ENCODE measurements at places on chromosomes 7 and 10.
A peak's percentile ranks its signal among the peaks of the same experiment; 100 is the strongest.

DNA sequence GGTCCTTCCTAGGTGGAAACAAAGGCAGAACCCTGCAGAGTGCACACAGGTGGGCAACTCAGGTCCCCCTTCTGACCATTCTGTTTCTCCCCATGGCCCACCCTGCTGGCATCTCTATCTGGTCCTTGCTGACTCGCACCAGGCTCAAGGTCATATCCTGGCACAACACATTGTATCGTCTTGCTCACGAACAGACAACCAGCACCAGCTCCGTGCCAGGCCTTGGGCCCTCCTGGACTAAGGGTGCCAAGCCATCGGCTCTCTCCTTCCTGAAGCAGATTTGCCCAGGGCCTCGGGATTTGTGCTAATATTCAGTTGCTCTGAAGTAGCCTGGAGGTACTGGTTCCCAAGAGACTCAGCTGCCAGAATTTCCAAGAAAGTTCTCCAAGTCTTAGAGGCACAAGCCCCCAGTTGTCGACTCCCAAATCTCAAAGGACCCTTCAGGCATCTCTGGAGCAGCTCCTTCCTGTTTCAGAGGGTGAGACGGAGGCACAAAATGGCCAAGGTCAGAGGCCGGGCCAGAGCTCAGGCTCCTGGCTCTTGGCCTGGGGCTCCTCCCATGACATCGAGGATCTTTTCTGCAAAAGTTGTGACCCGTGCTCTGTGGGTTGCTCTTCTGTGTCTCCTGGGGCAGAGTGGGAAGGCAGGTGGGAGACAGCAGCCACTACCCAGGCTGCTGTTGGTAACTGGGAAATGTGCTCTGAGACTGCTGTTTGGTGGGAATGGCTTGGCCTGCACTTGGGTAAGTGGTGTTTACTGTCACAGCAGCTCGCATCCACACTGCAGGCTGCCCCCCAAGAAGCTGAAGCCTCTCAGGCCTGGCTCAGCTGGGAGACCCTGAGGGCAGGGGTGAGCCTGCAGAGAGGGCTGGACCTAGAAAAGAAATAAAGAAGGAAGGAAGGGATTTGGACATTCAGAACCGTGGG is 121.3 kb downstream of the RGS10 start:
- DNase-seq: no peak

GRCh38 chr7:114981323-114981722 is 59.4 kb downstream of the MDFIC start:
- no peak for DNase-seq

DNA sequence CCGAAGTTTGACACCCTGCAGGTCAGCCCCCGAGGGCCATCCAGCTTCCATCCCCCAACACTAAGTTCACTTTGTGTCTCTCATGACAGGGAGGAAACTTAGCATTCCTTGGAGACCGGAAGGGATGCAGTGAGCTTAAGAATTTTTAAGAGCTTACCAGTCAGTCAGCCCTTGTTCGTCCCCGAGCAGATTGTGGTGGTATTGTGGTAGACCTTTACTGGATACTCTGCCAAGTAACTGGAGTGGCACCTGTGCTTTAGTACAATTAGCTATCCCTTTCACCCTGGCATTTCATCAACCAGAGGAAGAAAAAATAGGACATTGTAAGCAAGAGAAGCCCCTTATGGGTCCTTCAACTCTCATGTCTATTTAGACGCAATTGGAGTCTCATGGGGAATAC is 74.8 kb downstream of the NSUN6 start:
- no peak for DNase-seq

- no peak for DNase-seq
Measured at GRCh38 chr7:30796105-30796869, 25.1 kb downstream of the MINDY4 start.

DNA sequence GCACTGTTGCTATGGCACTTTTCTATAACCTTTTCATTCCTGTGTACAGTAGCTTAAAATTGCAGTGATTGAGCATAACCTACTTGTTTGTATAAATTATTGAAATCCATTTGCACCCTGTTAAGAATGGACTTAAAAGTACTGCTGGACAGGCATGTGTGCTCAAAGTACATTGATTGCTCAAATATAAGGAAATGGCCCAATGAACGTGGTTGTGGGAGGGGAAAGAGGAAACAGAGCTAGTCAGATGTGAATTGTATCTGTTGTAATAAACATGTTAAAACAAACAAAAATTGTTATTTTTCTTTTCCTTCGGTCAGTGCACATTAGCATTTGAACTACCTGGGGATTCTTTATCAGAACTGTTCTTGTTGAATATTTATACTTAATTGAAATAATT is 57.1 kb upstream of the BAMBI start:
- no peak for DNase-seq

GRCh38 chr7:37832194-37832593 is 16.2 kb upstream of the NME8 start:
- DNase-seq: peak; percentile 17

- no peak for DNase-seq
Measured at GRCh38 chr10:77392236-77392721, 245.3 kb downstream of the KCNMA1 start.

DNA sequence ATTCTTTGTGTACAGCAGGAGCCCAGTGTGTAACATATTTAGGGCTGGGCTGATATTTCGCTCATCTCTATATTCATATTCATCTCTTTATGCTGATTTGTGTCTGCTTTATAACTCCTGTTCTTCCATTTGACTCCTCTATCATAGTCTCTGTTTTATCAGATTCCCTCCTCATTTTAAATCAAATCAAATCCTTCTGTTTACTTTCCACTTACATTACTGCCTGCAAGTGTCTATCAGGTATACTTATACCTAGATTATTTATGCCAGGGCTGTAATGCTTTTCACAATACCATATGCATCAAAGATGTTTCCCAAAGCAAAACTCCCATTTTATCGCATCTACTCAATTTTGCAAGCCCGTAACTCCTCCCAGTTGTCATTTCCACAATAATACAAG is 990.7 kb downstream of the SORCS1 start:
- DNase-seq: no peak

DNA sequence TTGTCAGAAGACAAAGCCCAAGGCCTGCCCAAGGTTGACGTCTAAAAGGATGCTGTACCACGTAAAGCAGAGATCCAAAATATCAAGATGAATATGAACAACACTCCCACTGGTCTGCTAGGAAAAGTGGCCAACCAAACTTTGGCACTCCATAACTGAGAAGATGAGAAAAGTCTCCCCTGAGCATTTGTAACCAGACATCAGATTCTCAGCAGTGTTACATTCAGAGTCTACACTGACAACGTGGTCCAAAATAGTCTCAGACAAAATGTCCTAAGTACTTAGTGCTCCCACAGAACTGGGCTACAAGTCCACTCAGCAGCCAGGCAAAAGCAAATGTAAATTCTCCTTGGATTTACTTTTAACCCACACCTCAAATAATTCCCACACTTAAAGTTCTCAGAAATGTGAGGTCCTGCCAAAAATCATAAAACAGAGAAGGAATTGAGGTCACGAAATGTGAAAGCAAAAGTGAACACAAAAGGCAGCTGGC is 185.1 kb upstream of the NOBOX start:
- no peak for DNase-seq

DNA sequence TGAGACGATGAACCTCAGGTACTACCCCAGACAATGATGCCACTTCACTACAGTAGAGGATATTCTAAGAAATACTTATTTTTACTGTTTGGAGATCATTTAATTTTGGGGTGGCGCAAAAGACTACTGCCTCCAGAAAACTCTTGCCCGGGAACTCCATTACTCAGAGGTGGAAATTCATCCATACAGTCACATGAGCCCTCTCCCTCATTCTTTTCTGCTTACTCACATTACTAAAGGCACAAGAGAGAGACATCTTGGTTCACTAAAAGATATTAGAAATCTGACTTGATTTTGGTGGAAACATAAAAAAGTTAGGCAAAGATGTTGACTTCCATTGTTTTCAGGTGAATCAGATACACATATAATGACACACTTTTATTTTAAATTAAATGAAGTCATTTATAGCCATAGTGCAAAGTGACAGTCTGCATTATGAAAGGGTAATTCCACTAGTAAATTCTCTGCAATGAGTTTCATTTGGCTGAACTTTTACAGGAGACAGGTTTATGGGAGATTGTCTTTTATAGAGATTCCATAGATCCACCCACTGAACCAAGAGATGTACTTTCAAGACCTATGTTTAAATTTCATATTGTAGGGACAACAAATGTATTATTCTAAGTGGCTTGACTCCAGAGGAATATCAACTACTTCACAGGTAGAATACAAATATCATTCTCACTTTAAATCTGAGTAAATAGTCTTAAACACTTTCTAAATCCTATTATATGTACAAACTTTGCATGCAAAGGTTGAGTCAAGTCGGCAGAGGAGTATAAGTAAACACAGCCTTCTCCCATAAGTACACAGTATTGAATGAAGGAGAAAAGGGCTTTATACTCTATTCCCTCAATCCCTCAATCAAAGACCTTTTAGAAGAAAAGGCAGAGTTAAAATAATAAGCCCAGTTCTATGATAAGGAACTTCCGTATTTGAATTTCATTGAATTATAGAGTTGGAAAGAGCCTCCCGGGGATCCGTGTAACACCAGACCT is 18.8 kb downstream of the NEBL start:
- no peak for DNase-seq

GRCh38 chr10:100805543-100806355 is 60.4 kb downstream of the PAX2 start:
- no peak for DNase-seq

DNA sequence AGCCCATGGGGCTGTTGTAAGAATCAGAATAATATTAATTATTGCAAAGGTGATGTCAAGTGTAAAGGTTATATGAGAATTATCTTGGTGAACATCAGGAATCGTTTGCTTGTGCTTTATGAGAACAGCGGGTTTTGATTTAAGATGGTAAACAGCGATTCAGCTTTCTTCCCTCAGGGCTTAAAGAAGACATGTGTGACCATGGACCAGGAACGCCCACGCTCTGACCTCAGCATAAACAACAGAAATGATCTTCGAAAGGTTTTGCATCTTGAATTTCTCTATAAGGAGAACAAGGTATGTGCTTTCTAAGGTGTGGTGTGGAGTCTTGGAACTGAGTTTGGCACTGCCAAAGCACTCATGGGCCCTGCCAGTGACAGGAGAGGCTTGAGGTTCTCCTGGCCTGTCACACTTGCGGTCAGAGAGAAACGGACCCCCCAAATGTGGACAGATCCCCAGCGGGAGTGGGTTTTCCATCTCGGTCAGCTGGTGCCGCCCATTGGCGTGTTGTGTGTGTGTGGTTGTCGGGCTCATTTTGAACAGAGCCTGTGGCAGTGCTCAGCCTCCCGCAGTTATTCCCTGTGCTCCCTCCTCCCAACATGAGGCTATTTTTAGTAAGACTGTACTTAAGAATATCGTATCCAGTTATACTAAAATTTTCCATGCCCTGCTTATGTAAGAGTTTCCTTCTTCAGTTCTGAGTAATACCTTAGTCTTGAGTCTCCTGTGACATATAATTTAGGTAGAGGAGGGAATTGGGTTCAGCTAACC is 7.2 kb downstream of the MINDY4 start:
- DNase-seq: no peak

DNA sequence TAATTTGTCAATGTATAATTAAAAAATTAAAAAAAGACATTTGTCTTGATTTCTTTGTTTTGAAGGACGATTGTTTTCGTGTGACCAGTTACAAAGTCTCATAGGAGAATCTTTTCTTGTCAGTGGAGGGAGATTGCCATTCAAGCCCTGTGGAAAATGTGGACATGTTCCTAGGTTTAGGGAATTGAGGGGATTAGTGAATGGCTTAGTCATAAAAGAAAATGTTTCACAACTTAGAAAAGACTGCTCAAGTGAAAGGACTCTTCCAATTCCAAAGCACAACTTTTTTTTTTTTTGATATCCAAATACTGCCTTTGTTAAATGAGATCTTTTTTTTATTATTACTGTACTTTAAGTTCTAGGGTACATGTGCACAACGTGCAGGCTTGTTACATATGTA is 140.7 kb upstream of the HABP2 start:
- DNase-seq: no peak

DNA sequence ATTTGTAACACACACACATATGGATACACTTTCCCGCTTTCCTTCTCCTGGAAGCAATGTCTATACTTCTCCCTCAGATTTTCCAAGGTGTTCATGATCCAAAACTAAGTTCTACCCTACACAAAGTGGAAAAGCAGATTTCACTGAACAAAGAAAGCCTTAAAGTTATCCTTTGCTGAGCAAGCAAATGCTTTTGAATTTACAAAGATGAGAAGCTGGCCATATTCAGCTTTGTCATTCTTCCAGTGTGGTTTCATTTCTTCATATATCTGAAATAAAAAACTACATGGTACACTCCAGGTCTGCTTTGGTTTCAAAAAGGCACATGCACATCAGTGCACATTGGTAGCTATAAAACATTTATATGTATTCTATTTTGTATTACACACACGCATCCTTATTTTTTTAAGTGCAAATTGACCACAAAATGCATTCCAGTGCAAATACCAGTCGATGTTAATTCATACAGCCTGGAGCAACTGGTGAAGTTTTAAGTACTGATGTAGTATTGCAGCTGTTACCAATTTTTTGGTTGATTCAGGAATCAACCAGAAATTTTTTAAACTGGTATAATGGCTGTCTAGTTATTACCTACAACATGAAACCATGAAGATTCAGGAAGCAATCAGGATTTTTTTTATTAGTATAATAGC is 65.5 kb upstream of the SRPK2 start:
- DNase-seq: no peak

- DNase-seq: no peak
Measured at GRCh38 chr10:80772596-80772995, 234.9 kb downstream of the SH2D4B start.

DNA sequence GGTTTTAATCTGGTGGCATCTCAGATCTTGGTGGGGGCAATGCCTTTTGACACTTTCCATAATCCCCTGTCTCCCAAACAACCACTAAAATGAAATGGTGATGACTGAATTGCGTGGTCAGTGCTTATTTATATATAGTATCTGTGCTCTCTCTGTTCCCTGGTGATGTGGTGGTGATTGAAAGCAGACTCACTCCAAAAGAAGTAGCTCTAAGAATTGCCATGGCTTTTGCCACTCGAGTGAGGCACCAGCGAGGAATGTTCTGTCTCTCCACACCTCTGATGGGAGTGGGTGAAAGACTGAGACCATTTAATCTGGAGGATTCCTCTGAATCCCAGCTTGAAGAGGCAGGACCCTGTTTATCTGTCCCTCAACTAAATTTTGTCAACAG is 2.8 kb downstream of the DUSP5 start:
- DNase-seq: no peak

DNA sequence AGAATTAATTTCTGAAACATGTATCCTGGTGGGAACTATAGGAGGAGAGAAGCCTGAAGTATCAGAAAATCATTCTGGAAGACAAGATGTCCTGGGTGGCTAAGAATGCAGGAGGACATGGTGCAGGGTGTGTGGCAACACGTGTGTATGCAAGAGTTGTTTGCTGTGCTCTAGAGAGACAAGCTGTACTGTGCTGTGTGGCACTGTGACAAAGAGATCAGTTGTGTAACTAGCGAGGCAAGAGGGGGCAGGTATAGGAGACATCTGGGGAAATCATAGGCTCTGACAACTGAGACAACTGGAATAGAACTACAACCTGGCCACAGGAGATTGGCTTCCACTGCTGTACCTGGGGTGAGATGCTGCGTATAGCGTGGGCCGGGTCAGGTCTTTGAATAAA is 9.3 kb downstream of the ITGA8 start:
- DNase-seq: no peak

- no peak for DNase-seq
Measured at GRCh38 chr10:107443813-107444212, 279.3 kb upstream of the SORCS1 start.

GRCh38 chr10:132707776-132708171 is 78.2 kb downstream of the NKX6-2 start:
- no peak for DNase-seq

All from CD4-positive, alpha-beta T cell treated with Interleukin-17A for 1 hour (primary cell).